ENCODE measurements at places on chromosomes 4 and X. TPM values are rescaled to one million over a fixed set of nuclear protein-coding genes. Genes with fewer than 3 reads are reported as not detected.

PAGE2B gene
- not detected for total RNA-seq

NSG1 gene
- 9.0 TPM for total RNA-seq

TMEM187 gene
- 10.5 TPM for total RNA-seq

ITIH6 gene
- total RNA-seq, result not detected

ARHGAP36 gene
- not detected for total RNA-seq

GAGE13 gene
- total RNA-seq, result not detected

PAGE5 gene
- not detected for total RNA-seq

MAB21L2 gene
- not detected for total RNA-seq

MAP9 gene
- 2.5 TPM for total RNA-seq

ARSJ gene
- total RNA-seq, result not detected

USP51 gene
- 1.5 TPM for total RNA-seq

TMSB15C gene
- 4.1 TPM for total RNA-seq

SLC6A14 gene
- total RNA-seq, result not detected

PPP4R3C gene
- not detected for total RNA-seq

All from activated naive CD4-positive, alpha-beta T cell treated with anti-CD3 and anti-CD28 coated beads, Interleukin-2, amount 10 ng/mL, durations not matched to agents 5 hours and 36 hours (primary cell).